ENCODE measurements at places on chromosomes 3 and 15.

- DNase-seq: no peak
Observed at GRCh38 chr3:52891164-52891563, 6.2 kb downstream of the STIMATE start.

DNA sequence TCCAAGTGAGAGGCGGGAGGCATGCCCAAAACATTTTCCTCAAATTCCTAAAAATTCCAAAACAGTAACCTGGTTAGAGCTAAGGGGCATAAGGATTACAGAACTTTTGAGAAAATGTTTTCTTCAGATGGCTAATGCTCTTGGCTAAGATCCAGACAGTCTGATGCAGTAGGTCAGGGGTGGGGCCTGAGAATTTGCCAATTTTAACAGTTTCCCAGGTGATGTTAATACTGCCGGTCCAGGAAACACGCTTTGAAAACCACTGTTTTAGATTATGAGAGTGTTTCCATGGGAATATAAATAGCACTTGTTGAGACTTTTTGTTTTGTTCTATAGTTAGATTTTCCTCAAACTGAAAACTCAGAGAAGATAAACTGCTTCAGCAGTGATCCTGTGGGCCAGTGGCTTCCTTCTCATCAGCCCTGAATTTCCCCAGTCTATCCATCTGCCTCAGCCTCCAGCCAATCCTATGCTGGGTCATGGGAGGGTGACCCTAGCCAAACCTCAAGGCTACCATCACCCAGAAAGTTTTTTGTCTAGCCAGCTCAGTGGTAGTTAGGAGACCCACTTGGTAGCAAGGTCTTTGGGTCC lies 71.6 kb upstream of the ACP3 start:
- DNase-seq: no peak

GRCh38 chr3:117955196-117955595 lies 1079.5 kb downstream of the IGSF11 start:
- DNase-seq: no peak

DNA sequence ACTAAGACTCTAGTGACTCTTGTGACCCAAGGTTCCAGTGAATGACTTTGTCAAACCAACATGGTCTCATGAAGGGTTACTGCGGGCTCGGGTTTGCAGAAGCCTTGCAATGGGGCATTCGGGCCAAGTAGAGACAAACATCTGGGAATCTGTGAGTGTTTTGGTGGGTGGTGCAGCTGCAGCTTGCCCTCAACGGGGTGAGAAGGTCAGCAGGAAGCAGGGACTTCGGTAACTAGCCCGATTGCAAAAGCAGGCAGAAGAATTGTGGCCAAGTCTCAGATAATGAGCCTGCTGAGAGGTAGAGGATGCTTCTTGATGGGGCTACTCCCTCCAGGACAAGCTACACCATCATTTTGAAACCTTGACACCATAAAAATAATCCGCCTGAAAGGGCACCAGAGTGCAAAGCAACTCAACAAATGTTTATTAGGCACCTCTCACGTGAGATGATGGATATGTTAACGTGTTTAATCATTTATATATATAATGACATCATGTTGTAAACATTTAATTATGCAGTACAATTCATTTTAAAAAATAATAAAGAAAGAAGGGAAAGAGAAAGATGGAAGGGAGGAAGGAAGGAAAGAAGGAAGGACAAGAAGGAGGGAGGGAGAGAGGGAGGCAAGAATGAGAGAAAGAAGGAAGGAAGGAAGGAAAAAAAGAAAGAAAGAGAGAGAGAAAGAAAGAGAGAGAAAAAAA lies 263.9 kb upstream of the IGF1R start:
- DNase-seq: no peak

DNA sequence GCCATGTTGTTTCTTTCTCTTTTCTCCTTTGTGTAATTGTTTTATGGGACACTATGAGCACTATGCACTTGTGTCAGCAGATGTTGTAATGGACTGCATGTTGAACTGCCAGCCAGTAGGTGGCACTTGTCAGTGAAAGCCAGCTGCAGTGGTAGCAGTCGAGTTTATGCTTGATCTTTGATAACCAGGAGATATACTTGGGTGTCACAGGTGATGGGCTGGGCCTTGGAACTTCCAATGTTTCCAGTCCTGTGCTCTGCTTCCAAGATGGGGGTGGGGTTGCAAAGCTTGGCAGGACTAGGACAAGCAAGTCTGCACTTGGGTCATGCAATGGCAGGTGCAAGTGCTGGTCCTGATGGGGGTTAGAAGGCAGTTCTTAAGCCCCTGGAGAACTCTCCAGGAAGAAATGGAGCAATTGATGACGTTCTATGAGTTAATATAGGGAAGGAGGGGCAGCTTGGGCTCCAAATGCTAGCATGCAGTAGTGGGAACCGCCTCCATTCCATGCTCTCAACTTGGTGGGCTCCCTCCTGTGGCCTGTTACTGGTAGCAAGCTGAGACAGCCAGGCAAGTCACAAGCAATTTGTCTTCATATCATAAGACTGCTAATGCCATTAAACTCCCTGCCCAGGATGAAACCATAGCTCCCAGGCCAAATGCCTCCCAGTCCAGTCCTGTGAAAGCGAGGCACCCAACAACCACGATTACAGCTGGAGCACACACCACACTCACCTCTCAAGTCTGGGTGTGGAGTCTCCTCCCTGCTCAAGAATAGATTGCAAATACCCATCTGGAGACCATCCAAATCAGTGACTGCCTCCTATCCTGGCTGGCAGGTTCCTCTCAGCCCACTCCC lies 287.2 kb downstream of the CGGBP1 start:
- DNase-seq: no peak

Data from GM12892 (cell line).